ENCODE measurements at places on chromosomes 12 and 14.

DNA sequence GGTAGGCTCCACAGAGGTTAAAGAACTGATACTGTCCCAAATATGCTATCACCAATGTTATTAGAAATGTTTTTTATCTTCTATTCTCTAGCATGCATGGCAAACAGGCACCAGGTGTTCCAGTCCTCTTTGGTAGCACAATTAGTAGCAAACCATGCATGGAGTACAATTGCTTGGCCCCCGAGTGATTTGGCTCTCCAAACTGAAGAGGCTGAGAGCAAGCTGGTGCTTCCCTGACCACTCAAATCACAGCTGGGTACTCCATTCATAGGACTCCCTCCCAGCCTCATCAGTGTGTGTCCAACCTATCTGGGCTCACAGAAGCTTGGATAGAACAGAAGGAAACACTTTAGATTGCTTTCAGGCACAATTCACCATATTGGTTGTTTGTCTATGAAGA lies 93.4 kb downstream of the DIO2 start:
- no peak for DNase-seq

GRCh38 chr14:65303190-65303898 lies 109.2 kb upstream of the FUT8 start:
- no peak for DNase-seq

DNA sequence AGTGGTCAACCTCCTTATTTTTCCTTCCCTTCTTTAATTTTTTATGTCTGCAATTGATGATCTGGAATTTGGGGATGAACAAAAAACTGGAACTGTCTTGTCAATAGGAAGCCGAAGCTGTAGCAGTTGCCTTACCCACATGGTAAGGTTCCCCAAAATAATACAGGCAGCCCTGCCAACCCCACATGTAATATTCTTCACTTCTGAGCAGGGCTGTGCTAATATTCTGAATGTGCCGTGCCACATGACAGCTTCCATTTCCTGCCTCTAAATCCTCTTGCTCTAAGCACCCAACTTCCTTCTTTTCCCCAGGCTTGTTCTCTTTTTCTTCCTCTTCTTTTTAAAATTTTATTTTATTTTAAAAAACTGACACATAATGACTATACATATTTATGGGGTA lies 39.6 kb downstream of the GPATCH2L start:
- DNase-seq = no peak

GRCh38 chr12:6241495-6241894 lies 41.3 kb downstream of the CD9 start:
- DNase-seq = no peak

DNA sequence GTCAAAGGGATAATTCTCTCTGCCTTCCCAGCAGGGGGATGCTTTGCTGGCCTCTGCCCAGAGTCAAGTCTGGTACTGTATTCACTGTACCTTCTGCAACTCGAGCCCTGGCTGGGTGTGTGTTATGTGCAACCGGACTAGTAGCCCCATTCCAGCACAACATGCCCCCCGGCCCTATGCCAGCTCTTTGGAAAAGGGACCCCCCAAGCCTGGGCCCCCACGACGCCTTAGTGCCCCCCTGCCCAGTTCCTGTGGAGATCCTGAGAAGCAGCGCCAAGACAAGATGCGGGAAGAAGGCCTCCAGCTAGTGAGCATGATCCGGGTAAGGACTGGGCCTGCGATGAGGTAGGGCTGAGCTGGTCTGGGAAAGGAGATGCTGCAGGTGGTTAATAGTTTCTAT lies 3.3 kb downstream of the RNF31 start:
- no peak for DNase-seq
